Fibroblast of skin of left quadriceps (primary cell): ENCODE measurements at places on chromosomes 7 and 10.

DNA sequence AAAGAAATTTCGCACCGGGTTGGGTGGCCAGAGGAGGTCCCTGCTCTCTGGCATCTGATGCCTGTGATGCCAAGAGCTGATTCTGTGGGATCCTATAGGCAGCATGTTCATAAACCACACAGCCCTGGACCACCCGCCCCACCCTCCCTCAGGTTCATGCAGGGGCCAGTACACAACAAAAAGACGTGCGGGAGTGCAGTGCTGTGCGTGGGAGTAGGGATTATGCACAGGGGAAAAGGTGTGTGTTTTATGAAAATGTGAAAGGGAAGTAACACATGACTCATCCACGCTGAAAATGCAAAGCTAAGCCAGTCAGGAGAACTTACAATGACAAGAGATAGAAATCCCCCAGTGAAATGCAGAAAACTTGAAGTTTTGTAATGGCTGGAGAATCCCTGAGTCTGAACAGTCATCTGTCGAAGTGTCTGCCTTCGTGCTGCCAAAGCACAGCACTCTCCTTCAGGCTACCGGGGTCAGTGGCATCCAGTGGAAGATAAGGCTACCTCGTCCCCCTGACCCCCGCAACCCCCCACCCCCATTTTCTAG lies 1.1 kb downstream of the KIAA1217 start:
- peak; percentile 42 for DNase-seq

GRCh38 chr10:104321725-104322415 lies 16.4 kb downstream of the ITPRIP start:
- no peak for DNase-seq

DNA sequence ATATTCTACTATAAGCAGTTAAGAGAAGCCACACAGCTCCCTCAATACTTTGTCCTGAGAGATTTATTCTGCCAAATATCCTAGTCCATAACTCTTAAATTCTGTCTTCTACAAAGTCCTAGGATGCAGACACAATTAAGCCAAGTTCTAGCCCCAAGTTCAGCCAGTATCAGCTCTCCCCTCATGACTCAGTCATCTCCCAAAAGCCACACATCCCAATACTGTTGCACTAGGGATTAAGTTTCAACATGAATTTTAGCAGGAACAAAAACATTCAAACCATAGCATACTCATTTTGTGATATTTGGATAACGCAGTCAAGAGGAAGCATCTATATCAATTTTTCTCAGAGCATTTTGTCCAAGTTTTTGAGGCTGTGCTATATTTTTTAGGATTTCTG lies 277.4 kb downstream of the FZD1 start:
- DNase-seq, result no peak

GRCh38 chr7:111162692-111163091 lies 71.8 kb downstream of the LRRN3 start:
- no peak for DNase-seq

DNA sequence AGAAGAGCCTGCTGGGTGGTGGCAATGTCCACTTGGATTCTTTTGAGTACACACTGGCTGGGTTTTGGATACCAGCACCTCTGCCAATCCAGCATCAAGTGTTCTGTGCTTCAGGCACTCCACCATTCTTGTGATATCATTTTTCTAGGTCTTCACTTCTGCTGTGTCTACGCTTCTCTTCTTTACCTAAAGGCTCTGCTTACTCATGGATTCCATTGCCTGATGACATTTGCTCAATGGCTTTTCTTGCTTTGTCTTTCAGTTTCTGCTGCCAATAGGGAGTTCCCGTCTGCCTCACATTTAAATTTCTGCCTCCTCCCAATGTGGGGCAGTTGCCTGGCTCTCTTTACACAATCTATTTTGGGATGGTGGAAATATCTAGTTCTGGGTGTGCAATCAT lies 12.7 kb upstream of the PAPSS2 start:
- DNase-seq, result no peak

GRCh38 chr10:97701438-97702069 lies 12.0 kb upstream of the MARVELD1 start:
- no peak for DNase-seq

- DNase-seq, result peak; percentile 68
These were observed 458 bp upstream of the NANOS1 start for GRCh38 chr10:119028900-119029612.

- DNase-seq, result no peak
These were observed 31.8 kb downstream of the AP3M1 start for GRCh38 chr10:74118804-74119203.
